Renal pelvis (tissue), 12 donors: ENCODE measurements at places on chromosomes 7 and 10. TPM values are rescaled to one million over a fixed set of nuclear protein-coding genes. Genes with fewer than 3 reads are reported as not detected.

- DNase-seq: no peak
These were observed 49.2 kb downstream of the ACADSB start for GRCh38 chr10:123057968-123058367.

DNA sequence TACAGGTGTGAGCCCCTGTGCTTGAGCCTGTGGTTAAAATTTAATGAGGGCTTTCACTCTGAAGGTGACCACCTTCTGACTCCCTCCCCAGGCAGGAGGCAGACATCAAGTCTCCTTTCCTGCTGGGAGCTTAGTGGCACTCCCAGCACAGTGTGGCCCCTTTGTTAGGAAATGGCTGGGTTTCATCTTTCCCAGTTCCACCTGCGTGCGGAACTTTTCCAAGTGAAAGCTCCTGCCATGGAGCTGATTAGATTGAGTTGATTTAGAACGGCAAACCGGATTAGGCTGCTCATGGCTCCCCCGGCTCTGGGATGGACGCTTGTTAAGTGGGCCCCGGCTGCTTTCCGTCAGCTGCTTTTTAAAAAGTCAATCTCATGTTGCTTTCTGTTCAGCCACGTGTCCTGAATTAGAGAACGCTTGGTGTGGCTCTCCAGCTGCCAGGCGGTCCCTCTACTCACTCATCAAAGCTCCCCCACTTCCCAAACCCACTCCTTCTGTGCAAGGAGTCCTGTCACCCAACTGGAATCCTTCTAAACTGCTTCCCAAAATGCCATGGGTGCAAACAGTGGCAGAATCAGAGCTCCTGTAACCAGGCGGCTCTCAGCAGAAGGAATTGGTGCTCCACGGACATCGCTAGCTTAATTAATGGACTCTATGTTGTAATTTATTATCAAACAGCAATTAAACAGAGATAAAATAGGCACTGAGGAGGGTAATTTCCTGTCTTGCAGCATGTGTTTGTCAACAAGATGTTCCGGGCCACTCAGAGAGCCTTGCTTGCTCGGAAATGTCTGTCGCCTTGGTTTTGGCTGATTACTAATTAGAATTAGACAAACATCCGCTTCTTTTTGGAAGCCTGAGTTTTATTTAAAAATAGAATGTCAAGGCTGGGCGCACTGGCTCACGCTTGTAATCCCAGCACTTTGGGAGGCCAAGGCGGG is 551.2 kb downstream of the GALNT17 start:
- DNase-seq: peak; percentile 71

GRCh38 chr7:130490888-130491804 is 739 bp upstream of the MEST start:
- DNase-seq: no peak

DNA sequence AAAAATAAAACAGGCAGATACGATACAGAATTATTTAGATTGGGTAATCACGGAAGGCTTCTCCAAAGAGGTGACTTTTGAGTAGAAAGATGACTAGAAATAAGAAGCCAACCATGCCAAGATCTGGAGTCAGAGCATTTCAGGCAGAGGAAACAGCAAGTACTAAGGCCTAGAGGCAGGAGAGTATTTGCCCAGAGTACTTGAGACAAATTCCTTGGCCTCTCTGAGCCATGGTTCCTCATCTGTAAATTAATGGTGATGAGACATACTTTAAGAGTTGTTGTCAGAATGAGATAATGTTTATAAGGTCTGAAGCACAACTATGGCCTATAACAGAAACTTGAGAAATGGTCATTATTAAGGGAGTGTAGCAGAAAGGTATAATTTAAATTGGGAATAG is 15.8 kb upstream of the GPR37 start:
- no peak for DNase-seq

GRCh38 chr10:17249820-17250219 is 21.8 kb downstream of the VIM start:
- no peak for DNase-seq

GRCh38 chr7:147478796-147479195 is 1111.8 kb upstream of the C7orf33 start:
- DNase-seq: peak; percentile 39

The SNX10 gene
- polyA plus RNA-seq: 14.5 TPM

The SH2D4B gene
- polyA plus RNA-seq: 0.07 TPM
